ENCODE measurements at places on chromosomes 1 and 21.

- DNase-seq = no peak
Observed at GRCh38 chr21:21295303-21295702, 297.1 kb downstream of the NCAM2 start.

DNA sequence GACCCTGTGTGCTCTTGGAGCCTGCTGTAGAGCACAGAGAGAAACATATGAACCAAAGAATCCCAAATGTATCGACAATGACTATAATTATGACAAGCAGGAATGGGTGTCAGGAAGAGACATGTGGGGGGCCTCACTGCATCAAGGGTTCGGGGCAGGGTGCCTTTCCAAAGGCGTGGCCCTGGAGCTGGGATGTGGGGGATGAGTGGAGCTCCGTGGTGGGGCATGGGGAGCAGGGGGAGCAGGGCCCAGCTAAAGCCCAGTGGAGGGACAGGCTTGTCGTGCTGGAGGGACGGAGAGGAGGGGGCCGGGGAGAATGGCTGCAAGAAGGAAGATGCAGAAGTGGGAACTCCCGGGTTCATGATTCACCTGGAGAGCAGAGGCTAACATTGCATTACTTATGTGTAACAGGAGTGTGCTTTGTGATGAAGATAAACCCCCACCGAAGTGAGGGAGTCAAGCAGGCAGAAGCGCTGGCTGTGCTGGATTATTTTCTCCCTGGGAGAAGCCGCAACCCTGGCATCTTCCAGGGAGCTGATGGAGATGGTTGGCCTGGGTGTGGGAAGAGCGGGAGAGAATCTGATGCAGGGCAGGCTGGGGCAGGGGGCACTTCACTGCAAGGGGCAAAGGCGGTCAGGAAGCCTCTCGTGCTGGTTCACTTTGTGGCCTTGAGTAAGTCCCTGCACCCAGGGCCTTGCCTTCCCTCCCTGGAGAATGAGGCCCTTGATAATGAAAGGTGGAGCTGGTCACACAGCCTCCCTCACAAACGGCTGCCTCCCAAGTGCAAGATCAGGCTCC, 124.6 kb upstream of the RUNX3 start:
- no peak for DNase-seq

DNA sequence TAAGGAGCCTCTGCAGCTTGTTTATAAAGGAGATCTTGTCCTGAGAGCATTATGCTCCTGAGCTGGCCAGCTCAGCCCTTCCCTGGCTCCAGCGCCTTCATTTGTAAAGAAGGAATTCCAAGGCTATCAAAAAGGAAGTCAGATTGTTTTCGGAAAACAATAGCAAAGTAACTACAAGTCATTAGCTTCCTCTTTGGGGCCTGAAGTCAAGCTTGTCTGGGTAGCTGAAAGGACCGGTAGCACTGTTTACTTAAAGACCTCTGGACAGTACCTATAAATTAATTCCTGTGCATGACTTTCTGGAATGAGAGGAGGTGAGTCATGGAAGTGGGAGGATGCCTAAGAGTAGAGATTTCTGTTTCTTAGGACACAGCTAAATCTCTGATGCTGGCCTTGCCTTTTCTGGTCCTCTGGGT, 20.7 kb upstream of the GJA5 start:
- DNase-seq = no peak

DNA sequence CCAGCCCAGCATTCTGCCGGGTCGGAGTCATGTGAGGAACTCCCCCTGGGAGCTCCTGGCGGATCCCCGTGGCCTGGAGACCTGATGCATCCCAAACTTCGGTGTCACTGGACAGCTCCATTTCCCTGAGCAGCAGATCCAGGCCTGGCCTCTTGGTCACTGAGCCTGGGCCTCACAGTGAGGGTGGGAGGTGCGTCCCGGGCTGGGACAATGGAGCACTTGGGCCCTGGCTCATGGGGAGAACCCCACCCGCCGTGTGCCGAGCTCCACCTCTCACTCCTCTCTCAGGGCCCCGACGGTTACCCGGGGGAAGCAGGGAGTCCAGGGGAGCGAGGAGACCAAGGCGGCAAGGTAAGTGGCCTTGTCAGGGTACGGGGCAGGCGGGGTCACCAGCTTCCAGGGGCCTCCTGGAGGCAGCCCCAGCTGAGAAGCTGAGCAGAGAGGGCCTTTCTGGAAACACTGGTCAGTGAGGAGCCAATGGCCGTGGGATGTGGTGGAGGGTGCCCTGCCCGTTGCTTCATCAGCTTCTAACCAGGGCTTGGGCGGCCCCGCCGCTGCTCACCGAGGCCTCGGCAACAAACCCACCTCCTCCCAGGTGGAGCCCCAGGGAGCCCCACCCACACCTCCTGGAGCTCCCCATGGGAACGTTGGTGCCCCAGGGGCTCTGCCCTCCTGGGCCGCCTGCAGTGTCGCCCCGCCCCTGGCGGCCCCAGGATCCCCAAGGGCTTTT, 19.8 kb downstream of the COL6A2 start:
- DNase-seq = no peak

DNA sequence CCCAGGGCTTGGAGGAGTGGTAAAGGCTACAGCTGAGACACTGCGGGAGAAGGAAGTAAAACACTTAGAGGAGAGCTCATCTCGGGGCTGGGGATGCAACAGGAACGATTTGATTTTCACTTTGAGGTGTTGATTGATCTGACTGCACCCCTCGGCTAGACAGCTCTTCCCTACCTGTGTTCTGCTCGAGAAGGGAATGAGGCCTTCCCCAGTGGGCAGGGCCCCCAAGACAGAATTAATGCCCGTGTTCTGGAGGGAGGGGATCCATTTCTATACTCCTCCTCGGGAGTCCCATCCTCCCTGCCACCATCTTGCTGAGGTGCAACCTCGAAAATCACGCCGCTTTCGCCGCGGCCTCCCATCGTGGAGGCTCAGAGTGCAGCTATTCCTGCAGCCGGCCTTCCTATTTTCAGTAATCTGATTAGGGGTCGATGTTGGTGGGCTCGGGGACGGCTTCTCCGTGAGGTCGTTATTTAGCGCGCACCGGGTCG, 2.4 kb downstream of the ATP2B4 start:
- no peak for DNase-seq

DNA sequence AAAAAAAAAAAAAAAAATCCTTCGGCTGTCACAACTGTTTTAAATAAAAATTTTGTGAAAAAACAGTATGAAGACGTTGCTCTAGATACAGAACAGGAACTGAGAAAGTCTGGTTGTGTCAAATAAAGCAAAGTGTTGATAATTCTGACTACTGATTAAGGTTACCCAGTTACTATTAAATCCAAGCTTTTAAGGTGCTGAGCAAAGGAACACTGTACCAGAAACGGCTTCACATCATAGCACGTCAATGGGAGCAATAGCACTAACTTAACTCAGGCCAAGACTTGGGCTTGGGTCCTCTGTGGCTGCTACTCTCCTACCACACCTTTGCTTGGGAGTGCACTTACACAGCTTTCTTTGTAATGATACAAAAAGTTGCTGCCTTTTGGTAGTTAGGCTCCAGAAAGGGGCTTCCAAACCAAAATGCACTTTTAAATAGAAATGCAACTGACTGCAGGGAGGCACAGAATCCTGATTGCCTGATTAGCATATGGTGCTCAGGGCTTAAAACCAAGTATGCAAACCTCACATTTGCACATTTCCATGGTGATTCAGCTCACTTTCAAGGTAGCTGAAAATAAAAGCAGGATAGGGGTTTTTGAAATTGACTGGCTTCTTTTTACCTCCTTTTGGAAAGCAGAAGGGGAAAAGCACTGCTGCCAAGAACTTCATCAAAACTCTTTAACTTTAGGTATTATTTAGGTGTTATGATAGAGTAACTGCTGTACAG, 6.3 kb downstream of the MCL1 start:
- DNase-seq = no peak

DNA sequence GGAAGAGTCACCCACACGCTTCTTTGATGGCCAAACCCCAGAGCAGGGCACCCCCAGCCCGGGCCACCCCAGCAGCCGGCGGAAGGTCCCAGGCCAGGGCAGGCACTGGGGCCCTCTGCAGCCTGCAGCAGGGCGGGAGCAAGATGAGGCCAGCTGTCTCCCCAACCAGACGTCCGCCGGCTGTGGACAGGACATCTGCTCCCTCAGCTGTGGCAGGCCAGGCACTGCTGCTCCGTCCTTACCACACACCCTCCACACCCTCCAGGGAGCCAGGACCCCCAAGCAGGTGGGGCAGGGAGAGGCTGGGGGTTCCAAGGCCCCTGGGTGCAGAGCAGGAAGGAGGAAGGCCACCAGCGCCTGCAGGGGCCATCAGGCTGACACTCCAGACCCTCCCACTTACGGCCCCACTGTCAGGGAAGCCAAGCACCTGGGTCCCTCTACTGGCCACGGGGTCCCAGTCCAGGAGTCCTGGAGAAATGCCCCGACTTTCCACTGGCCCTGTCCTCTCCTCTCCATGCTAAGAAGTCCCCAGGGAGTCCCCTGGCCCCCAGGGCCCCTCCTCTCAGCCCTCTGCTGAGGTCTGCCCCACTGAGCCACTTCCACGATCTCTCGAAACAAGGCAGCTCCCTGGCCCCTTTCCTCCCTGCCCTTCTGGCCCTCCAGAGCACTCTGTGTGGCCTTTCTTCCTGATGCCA, 5.6 kb downstream of the WNT9A start:
- DNase-seq = no peak

GRCh38 chr1:88736633-88737248, 52.7 kb downstream of the PKN2 start:
- peak; percentile 29 for DNase-seq

GRCh38 chr1:171623651-171624331, 1.7 kb downstream of the MYOCOS start:
- DNase-seq = no peak

DNA sequence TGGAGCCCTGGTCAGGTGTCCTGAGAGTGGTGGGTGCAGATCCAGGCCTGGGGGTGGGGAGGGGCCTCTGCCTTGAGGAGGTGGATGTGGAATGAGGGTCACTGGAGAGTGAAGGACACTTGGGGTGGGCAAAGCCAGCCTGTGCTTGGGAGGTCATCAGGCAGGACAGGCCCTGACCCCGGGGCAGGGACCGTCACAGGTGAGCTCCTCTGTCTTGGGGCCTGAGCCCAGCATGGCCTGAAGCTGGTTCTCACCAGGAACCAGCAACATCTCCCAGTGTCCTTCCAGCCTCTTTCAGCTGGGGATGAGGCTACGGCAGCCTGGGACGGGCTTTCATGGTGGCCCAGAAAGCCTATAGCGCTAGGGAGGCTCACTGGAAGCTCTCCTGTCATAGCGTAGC, 831 bp upstream of the KRTAP10-2 start:
- DNase-seq = no peak

GRCh38 chr1:26831546-26832248, 5.2 kb downstream of the ZDHHC18 start:
- DNase-seq = no peak

- DNase-seq = no peak
Observed at GRCh38 chr1:99988210-99988765, 18.5 kb downstream of the SLC35A3 start.

GRCh38 chr21:44090325-44090724, 16.9 kb upstream of the PWP2 start:
- no peak for DNase-seq

- no peak for DNase-seq
Observed at GRCh38 chr21:39555911-39556590, 56.7 kb upstream of the B3GALT5 start.

GRCh38 chr1:150173141-150173585, 23.4 kb downstream of the PLEKHO1 start:
- DNase-seq = no peak

DNA sequence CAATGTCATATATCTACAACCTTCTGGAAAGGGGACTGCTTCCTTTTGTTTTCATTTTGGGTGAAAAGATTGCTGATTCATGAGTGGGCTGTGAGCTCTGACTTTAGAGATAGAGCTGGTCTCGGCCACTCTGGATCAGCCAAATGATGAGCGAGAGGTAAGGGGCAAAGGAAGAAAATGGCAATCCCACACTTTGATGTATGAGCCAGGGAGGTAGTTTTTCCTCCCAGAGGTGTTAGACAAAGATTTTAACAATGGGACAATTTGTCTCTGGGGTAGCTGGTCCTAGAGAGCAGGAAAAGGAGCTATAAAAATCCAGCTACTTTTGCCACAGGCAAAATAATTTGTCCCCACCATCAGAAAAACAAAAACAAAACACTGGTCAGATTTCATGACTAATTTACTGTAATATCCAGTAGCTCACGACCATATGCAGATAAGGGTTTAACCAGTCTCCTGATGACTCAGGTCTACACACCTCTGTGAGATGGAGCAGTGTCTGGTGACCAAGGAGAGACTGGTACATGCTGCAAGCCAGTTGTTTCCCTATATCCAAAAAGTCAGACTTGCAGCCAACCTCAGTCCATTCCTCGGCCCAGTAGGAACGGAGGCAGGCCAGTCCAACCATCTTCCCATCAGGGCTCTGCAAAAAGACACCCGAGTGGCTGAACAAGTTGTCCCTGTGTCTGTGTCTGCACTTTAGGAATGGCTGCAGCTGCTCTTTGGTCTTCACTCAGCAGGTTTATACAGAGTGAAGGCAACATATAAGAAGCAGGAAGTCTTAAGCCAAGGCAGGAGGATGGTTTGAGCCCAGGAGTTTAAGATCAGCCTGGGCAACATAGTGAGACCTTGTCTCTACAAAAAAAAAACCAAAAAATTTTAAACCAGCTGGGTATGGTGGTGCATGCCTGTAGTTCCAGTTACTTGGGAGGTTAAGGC, 29.2 kb downstream of the DNASE2B start:
- no peak for DNase-seq

GRCh38 chr1:9454494-9455066, 84.7 kb upstream of the SLC25A33 start:
- no peak for DNase-seq

DNA sequence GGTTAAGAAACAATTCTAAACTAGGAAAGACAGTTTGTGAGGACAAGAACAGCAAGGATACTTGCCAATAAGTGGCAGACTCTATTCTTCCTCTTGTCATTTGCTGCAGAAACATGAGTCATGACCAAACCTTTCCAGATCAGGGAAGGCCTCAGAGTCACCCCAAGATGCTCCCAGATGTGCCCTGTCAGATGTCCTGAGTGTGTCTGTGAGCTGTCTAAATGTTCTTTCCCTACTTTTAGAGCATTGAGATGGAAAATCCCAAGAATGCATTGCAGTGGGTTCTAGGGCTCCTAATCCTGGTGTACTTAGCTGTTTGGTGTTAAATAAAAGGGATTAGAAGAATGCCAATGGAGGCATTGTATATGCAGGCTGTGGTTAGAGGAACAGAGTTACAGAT, 57.5 kb upstream of the KIAA0040 start:
- no peak for DNase-seq

- no peak for DNase-seq
Observed at GRCh38 chr1:104795931-104796330, 1046.2 kb downstream of the AMY1C start.

DNA sequence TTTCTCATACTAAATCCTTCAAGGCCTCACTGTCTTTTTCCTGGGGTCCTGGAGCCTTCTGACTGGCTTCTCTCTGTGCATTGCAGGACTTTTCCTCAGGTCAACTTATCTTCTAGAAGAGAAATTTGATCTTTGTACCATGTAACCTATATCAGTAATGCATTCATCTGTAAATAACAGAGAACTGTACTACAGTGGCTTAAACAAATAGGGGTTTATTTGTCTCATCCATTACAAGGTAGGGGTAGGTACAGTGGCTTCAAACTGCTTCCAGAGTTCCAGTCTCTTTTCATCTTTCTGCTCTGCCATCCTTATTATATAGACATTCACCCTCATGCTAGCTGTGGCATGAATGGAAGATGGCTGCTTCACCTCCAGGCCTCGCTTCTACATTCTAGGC, 29.5 kb upstream of the GTF2B start:
- DNase-seq = no peak
